ENCODE measurements at places on chromosomes 6 and 20. TPM values are rescaled to one million over a fixed set of nuclear protein-coding genes. Genes with fewer than 3 reads are reported as not detected.

The DEFB124 gene
- not detected for total RNA-seq

The ABCC10 gene
- 23.1 TPM for total RNA-seq

The SLC22A3 gene
- 0.26 TPM for total RNA-seq

The ADGRG6 gene
- total RNA-seq: 49.9 TPM

The CRIP3 gene
- 0.26 TPM for total RNA-seq

The RAB44 gene
- under 0.01 TPM for total RNA-seq

The BFSP1 gene
- total RNA-seq: 2.3 TPM

The PPP1R3G gene
- total RNA-seq: 3.3 TPM

The PROKR2 gene
- not detected for total RNA-seq

The VWA7 gene
- under 0.01 TPM for total RNA-seq

- DNase-seq: no peak
Observed at GRCh38 chr6:157877149-157877548, 54.1 kb downstream of the SNX9 start.

DNA sequence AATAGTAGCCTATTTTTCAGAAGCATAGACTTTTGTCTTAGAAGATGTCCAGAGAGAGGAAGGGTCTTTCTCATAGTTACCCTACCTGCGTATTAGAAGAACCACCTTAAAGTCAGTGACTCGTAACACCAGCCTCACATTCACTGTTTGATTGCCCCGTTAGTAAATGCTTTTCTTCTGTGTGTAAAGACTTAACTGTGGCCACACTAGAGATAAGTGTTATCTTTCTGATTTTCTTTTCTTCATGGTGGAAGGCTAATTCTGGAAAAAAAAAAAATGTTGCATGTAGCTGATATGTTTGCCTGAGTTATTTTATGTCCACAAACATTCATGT, 83.9 kb downstream of the SAMD3 start:
- no peak for DNase-seq

- peak; percentile 77 for DNase-seq
Observed at GRCh38 chr6:2111162-2111677, 134.2 kb downstream of the GMDS start.

GRCh38 chr6:25898289-25898977, 24.4 kb upstream of the SLC17A3 start:
- no peak for DNase-seq

GRCh38 chr6:97850458-97851212, 567.6 kb upstream of the MMS22L start:
- DNase-seq: peak; percentile 83

GRCh38 chr6:44661221-44662008, 273.9 kb downstream of the CDC5L start:
- peak; percentile 95 for DNase-seq

- no peak for DNase-seq
Observed at GRCh38 chr6:132484680-132485018, 28.3 kb downstream of the STX7 start.

- DNase-seq: no peak
Observed at GRCh38 chr20:32024683-32025295, 14.6 kb downstream of the CCM2L start.

GRCh38 chr20:32522526-32522775, 62.7 kb downstream of the NOL4L start:
- DNase-seq: no peak

DNA sequence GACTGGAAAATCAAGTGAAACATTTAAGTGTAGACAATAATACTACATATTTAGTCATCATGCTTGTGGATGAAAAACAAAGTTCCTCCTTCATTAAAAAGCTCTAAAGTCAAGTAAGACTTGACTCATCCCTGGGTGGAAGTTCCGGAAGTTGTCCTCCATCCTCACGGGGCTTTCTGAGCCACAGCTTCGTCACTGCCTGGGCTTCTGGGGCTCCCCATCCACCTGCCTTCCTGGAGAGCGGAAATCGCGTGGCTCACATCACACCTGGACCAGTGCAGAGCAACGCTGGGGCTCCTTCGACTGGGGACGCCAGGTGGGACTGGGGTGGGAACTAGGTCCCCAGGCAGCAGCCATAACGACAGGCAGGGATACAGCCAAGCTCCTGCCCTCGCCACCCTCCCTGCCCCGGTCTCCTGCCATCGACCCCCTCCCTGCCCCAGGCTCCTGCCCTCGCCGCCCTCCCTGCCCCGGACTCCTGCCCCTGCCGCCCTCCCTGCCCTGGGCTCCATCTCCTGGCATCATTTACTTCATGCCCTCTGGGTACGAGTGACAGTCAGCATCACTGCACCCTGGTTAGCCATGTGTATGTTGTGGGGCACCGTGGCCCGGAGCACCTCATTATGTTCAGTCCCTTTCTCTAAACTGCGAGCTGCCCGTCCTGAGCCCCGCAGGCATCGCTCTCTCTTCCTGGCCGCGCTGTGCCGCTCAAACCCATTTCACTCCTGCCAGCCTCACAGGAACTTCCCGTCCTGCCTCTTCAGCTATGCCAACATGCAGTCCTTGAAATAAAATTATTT, 12.9 kb downstream of the THBS2 start:
- DNase-seq: peak; percentile 56

- DNase-seq: no peak
Observed at GRCh38 chr6:76174722-76175121, 102.3 kb upstream of the IMPG1 start.
